Glutamatergic neuron (in vitro differentiated cells): ENCODE measurements at places on chromosomes 3 and 15. TPM values are rescaled to one million over a fixed set of nuclear protein-coding genes. Genes with fewer than 3 reads are reported as not detected.

DNA sequence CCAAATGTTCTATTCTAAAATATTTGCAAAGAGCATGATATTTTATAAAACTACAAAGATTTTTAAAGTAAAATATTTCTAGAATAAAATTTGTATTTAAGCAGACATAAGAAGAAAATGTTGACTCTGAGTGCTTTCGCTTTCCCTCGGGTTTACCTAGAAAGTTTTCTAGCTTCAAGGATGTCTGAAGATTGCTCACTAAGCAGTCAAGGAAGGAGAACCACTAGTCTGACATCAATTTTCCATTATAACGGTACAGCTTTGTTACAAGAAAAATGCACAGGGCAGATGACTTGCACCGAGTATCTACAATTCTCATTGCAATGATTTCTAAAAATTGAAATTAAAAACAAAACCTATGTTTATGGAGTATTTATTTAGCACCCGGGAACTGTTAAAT, 14.2 kb downstream of the GPR15 start:
- no peak overlapping the region for H3K27ac ChIP-seq
- no peaks in the 10 kb centered on the region for H3K4me1 ChIP-seq
- H3K36me3 ChIP-seq = no peaks in the 10 kb centered on the region
- H3K4me3 ChIP-seq = no peak overlapping the region
- H3K27me3 ChIP-seq = no peaks in the 10 kb centered on the region
- DNase-seq = no peak

GRCh38 chr15:31571676-31572075, 245.0 kb downstream of the KLF13 start:
- H3K27ac ChIP-seq = no peak overlapping the region
- H3K27me3 ChIP-seq = peaks cover 2% of the 10 kb centered on the region
- peaks cover 35% of the 10 kb centered on the region for H3K36me3 ChIP-seq
- no peak overlapping the region for H3K4me3 ChIP-seq
- H3K4me1 ChIP-seq = peaks cover 3% of the 10 kb centered on the region
- DNase-seq = no peak

DNA sequence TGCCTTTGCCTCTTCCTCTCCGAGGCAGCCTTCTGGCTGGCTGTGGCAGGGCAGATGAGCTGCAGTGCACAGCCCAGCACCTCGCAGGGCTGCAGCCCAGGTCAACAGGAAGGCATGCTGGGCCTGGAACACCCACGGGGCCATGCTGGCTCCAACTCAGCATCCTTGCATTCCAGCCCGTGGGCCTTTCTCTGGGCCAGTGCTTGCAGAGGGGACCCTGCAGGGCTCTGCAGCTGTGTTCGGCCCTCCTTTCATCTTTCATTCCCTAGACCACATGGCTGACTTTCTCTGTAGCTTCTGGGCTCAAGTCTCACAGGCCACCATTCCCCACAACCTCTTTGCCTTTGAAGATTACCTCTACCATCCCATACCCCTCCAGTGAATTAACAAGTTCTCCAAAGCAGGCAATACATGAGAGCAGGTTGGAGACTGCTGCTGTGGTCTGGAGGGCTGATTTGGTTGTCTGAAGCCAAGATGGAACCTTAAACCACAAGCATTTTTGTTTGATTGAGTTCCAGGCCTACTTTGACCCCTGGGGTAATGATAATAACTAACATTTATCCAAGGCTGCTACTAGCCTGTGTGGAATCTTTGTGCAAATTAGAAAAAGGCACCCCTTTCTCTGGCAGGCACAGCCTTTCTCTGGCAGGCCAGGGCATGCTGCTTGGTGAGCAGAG, 5.9 kb downstream of the FAM131A start:
- H3K4me3 ChIP-seq = no peak overlapping the region
- H3K27me3 ChIP-seq = peaks cover 8% of the 10 kb centered on the region
- peaks cover 15% of the 10 kb centered on the region for H3K4me1 ChIP-seq

GRCh38 chr15:80777137-80777536, 2.0 kb upstream of the CEMIP start:
- no peaks in the 10 kb centered on the region for H3K36me3 ChIP-seq
- peaks cover 14% of the 10 kb centered on the region for H3K27me3 ChIP-seq
- no peak overlapping the region for H3K27ac ChIP-seq
- no peak for DNase-seq
- peaks cover 7% of the 10 kb centered on the region for H3K4me1 ChIP-seq

GRCh38 chr3:192212979-192213378, 514.4 kb downstream of the FGF12 start:
- no peaks in the 10 kb centered on the region for H3K27me3 ChIP-seq
- H3K27ac ChIP-seq = peak overlapping the region; percentile 46
- H3K4me3 ChIP-seq = no peak overlapping the region

DNA sequence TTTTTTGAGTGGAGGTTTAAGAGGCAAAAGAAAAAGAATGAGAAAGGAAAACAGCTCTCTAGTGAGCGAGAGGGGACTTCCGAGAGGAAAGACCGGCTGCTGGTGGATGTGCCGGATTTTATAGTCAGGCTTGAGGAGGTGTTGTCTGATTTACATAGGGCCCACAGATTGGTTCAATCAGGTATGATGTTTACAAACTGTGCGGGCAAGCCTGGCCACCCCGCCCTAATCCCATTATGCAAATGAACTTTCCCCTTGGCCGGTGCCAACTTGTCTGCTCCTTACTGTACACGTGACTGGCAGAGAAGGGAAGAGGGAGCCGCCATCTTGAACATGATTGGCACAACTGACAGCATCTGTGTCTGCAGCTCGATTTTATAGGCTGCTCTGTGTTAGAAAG, 44.7 kb downstream of the FAM43A start:
- peaks cover 10% of the 10 kb centered on the region for H3K4me1 ChIP-seq
- H3K36me3 ChIP-seq = peaks cover 4% of the 10 kb centered on the region
- H3K4me3 ChIP-seq = no peak overlapping the region
- peaks cover 1% of the 10 kb centered on the region for H3K27me3 ChIP-seq
- DNase-seq = no peak
- no peak overlapping the region for H3K27ac ChIP-seq

GRCh38 chr3:13219902-13220296, 146.7 kb upstream of the IQSEC1 start:
- no peak overlapping the region for H3K4me3 ChIP-seq
- H3K36me3 ChIP-seq = no peaks in the 10 kb centered on the region
- H3K4me1 ChIP-seq = peaks cover 15% of the 10 kb centered on the region
- no peak overlapping the region for H3K27ac ChIP-seq
- peaks cover 5% of the 10 kb centered on the region for H3K27me3 ChIP-seq
- no peak for DNase-seq

DNA sequence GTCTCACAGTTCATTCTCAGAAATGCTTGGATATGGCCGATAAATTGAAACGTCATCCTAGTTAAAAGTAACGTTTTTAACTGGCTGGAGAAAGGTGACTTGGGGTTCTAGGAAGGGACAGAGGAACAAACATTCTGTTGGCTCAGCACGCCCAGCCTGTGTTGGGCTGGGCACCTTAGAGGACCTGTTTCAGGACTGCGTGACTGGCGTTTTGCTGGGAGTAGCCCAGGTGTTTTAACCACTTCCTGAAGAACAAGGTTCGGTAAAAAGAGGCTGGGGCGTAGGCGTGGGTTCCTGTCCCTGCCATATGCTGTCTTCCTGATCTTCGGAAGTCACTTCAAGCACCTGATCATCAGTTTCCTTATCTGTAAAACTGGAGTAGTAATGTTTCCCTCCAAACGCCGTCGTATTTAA, 1.1 kb upstream of the TLNRD1 start:
- H3K4me1 ChIP-seq = peaks cover 9% of the 10 kb centered on the region
- peak overlapping the region; percentile 92 for H3K4me3 ChIP-seq
- no peak for DNase-seq
- H3K27ac ChIP-seq = peak overlapping the region; percentile 98

- H3K4me3 ChIP-seq = no peak overlapping the region
- H3K4me1 ChIP-seq = no peaks in the 10 kb centered on the region
- no peaks in the 10 kb centered on the region for H3K36me3 ChIP-seq
- no peak overlapping the region for H3K27ac ChIP-seq
- no peak for DNase-seq
Measured at GRCh38 chr3:46908294-46908985, 30.9 kb downstream of the PTH1R start.

DNA sequence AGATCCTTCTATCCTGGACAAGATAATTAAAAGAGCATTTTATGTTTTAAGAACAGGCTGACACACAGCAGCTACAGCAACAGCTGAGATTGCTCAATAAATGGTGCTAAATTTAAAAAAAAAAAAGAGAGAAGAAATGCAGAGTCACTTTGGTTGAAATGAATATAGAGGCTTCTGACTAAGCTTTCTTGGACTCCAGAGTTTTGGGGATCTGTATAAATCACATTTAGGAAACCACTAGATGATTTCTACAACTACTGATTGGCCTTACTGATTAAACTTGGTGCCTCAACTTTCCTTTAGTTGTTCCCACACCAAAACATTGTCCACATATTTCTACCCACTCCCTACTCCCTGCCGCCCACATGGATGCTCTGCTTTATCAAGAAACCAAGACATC, 132.9 kb upstream of the ZBTB20 start:
- H3K27me3 ChIP-seq = no peaks in the 10 kb centered on the region
- H3K27ac ChIP-seq = no peak overlapping the region
- DNase-seq = no peak
- no peak overlapping the region for H3K4me3 ChIP-seq

- no peaks in the 10 kb centered on the region for H3K4me1 ChIP-seq
- DNase-seq = peak; percentile 30
- H3K36me3 ChIP-seq = peaks cover 7% of the 10 kb centered on the region
- H3K27me3 ChIP-seq = peaks cover 4% of the 10 kb centered on the region
- no peak within 1 kb of the TSS for H3K4me3 ChIP-seq
- no peak within 1 kb of the TSS for H3K27ac ChIP-seq
Measured at GRCh38 chr3:126558336-126559071, at the start of gene C3orf22. Gene C3orf22 (minus strand): TSS chr3:126558932. CDS start chr3:126553390, 5,542 bp downstream.

GRCh38 chr15:36301947-36302346, 277.5 kb upstream of the CDIN1 start:
- H3K36me3 ChIP-seq = no peaks in the 10 kb centered on the region
- no peak overlapping the region for H3K4me3 ChIP-seq
- DNase-seq = no peak
- no peaks in the 10 kb centered on the region for H3K4me1 ChIP-seq
- no peak overlapping the region for H3K27ac ChIP-seq

DNA sequence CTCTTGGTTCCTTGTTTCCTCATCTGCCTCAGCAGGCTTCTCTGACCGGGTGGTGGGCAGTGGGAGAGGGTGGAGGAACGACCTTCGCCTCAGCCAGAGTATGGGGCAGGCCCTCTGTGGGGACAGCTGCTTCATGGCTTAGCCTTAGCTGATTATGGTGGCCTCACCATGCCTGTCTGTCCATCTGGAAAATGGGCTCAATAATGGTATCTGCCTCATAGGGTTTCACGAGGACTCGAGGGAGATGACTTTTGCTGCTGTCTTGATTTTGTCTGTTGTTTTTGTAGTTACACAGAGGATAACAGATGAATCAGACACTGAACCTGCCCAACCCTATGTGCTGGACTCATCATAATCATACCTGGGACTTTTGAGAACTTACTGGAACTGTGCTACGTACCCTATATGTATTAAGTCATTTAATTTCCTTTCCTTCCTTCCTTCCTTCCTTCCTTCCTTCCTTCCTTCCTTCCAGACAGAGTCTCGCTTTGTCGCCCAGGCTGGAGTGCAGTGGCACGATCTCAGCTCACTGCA, 46.5 kb downstream of the CDC25A start:
- H3K27ac ChIP-seq = no peak overlapping the region
- DNase-seq = no peak
- H3K27me3 ChIP-seq = peaks cover 5% of the 10 kb centered on the region
- H3K4me3 ChIP-seq = no peak overlapping the region
- H3K4me1 ChIP-seq = no peaks in the 10 kb centered on the region

GRCh38 chr3:126053513-126053912, 30.4 kb downstream of the SLC41A3 start:
- H3K36me3 ChIP-seq = peaks cover 4% of the 10 kb centered on the region
- DNase-seq = no peak
- H3K4me3 ChIP-seq = no peak overlapping the region
- peaks cover 4% of the 10 kb centered on the region for H3K27me3 ChIP-seq

Gene AEN
- 15.4 TPM for total RNA-seq

Gene IQCF5
- total RNA-seq = not detected

Gene AP4E1
- total RNA-seq = 15.9 TPM

Gene RBPMS2
- total RNA-seq = 2.0 TPM

Gene ROBO2
- 330 TPM for total RNA-seq

Gene FANCD2OS
- total RNA-seq = not detected
